ENCODE measurements at places on chromosomes 3 and 15.

DNA sequence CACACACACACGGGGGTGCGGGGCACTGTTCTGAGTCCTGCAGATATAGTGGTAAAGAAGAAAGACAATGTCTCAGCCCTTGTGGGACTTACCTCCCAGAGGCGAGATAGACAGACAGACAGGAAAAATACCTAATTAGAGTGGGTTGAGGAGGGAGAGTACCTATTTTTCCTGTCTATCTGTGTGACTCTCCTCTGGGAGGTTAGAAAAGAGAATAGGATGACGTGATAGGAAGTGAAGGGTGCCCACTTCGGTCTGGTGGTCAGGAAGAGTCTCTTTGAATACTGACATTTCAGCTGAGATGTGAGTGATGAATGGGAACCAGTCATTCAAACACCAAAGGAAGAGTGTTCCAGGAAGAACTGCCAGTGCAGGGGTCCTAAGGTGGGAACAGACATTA, 4.1 kb upstream of the APOD start:
- DNase-seq = no peak

DNA sequence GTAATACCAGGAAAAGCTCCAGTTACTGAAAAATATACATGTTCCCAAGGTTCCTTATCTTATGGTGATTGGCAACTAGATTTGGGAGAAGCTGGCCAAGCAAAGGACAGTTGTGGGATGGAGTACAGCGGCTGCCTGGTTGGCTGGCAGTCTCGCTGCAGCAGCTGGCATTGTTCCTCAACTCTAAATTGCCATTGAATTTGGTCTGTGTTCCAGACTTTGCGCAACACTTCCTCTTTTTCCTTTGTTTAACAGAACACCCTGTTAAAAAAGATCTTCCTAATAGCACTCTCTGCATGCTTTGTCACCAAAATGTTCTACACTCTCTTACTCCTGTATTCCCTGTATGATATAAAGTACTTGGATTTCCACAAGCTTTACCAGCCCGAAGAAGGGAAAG, 420.6 kb upstream of the RBMS3 start:
- no peak for DNase-seq

DNA sequence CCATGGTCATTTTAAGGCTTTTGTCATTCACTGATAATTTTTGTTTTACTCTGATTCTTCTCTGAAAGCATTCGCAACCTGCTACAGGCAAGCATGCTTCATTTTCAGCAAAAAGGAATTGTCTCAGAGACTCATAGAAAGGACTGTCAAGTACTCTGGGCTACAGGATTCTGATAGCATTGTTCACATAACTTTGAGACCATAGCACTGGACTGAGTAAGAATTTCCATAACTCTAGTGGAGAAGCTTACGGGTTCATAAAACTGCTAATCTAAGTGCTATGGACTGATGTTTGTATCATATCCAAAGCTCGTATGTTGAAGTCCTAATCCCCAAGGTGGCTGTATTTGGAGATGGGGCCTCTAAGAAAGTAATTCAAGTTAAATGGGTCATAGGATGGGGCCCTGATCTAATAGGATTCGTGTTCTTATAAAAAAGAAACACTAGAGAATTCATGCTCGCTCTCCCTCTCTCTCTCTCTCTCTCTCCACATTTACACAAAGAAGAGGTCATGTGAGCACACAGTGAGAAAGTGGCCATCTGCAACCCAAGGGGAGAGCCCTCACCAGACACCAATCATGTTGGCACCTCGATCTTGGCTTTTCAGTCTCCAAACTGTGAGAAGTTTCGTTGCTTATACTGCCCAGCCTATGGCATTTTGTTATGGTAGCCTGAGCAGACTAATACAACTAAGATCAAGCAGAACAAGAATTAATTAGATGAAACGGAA, 60.4 kb downstream of the CRYGS start:
- DNase-seq = no peak

DNA sequence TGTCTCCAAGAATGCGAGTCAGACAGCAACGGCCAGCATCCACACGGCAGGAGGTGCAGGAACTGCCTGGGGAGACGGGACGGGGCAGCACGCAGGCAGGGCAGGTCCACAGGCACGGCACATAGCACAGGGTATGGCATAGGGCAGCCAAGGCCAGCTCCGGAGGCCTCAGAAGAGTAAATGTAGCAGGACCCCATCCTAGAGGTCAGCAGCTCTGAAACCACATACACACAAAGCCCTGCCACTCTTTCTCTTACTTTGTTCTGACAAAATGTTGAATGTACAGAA, 26.9 kb downstream of the ZXDC start:
- no peak for DNase-seq

- DNase-seq = no peak
These were observed 196.1 kb upstream of the TLE3 start for GRCh38 chr15:70293591-70294470.

DNA sequence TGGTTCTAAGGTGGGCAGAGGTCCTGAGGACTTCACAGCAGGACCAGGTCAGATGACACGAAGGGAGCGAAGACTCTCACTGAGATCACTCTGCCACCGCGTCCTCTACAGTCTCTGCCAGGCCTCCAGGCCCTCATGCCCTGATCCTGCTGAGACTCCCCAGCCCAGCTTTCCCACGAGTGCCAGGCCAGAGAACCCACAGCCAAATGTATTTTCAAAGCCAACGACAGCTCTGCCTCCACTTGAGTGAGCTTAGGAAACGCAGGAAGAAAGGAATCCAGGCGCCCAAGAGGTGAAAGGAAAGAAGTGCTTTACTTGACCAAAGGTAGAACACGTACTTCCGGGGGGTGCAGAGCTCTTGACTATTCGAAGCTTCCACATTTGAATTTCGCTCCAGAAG, 275.0 kb downstream of the XXYLT1 start:
- no peak for DNase-seq

- DNase-seq = no peak
These were observed 568 bp downstream of the SENP2 start for GRCh38 chr3:185586686-185587039.

GRCh38 chr3:51675201-51675611, 4.2 kb downstream of the TEX264 start:
- no peak for DNase-seq

DNA sequence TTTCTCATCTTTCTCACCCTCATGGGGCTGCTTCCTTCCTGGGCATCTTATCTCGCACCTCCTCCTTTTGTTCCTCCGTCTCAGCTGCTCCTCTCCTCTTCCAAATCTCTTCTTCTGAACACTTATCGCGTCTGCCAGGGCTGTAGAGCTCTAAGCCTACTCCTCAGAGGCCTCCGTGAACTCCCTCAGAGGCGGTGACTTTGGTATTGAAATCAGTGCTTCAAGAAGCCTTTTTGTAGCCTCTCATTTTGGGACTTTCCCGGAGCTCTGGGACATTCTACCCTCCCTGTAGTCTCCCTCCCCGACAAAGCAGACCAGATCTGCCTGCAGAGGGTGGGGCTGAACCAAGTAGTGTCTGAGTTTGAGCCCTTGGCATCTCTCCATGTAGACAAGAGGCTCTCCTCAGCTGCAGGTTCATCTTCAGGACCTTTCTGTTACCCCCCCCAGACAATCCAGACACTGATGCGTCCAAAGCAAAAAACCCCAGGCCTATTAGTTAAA, 17.5 kb upstream of the CPNE9 start:
- DNase-seq = no peak

GRCh38 chr3:183272791-183273190, 19.7 kb downstream of the B3GNT5 start:
- DNase-seq = no peak

DNA sequence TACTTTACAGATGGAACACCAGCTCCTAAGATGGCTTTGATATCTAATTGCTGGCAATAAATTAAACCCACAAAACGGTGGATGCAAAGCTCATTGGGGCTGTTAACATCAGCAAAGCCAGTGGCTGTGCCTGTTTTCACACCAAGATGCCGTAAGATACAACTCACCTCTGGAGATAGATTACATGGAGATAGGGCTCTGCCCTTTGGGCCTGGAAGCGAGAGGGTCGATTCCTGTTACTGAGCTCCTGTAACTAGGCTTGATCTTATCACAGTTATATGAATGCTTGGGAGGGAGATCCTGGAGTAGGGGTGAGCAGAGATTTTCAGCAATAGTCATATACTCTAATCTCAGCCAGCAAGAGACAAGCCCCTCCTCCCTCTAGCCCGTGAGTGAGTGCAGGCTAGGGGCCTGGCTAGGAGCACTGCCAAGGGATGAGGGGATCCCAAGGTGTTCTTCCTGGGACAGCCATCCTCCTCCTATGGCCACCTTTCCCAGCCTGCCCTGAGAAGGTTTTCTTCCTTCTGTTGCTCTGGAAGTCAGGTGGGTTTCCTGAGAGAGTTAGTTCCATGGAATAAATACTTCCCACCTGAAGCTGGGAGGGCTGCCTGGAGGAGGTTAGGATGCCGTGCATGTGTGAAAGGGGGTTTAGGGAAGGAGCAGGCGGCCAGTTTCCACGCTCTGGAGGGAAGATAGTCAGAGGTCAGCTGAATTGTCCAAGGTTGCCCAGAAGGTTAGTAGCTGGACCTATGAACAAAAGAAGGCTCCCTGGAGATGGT, 18.1 kb upstream of the DOCK3 start:
- no peak for DNase-seq

DNA sequence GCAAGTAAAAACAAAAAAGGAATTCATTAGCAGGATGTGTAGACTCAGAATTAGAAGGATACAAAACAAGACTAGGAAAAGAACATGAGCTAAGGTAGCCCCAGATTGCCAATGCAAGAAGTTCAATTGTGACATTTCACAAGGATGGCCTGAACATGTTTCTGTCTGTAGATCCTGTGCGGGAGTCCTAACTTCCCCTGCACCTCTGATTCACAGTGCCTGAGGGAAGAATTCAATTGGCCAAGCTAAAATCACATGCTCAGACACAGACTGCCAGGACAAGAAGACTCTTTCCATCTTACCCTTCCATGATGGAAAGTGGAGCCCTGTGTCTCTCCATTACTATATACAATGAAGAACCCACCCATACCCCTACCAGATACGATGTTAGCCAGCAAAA, 251.5 kb downstream of the KCNH8 start:
- DNase-seq = no peak

DNA sequence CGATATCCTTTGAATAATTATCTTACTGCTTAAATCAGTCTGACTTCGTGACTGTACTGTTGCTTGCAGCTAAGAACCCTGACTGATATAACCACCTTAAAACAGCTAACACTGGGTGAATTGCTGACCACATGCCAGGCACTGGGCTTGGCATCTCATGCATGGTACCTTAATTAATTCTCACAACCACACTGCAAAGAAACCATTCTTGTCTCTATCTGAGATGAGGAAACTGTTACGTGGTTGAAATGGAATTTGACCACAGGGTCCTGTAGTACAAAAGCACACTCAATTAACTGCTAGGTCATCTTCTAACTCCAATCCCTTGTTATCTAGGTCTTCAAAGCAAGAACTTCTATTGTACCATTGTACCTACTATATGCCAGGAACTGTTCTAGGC, 92.7 kb upstream of the PRICKLE2 start:
- no peak for DNase-seq

DNA sequence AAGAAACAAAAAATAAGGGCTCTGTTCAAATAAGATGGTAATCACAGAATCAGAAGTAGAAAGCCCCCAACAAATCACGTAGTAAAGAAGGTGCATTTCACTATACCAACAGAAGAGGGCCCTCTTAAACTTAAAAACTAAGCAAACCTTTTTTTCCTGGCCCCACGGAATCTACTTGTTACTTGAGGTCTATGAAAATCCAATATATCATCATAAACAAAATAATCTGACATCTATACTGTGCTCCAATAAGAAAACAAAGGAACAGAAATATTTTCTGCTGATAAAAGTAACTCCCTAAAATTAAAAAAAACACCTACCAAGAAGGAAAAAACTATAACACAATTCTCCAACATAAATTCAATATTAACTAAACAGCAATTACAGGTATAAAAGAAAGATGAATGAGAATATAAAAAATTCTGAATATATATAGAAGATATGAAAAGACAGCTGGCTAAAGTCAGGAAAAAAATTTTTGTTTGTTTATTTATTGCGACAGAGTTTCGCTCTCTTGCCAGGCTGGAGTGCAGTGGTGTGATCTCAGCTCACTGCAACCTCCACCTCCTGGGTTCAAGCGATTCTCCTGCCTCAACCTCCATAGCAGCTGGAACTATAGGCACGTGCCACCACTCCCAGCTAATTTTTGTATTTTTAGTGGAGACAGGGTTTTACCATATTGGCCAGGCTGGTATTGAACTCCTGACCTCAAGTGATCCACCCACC, 81.8 kb downstream of the CLASP2 start:
- peak; percentile 75 for DNase-seq

- no peak for DNase-seq
These were observed 159.9 kb upstream of the PFN2 start for GRCh38 chr3:150130404-150131100.

DNA sequence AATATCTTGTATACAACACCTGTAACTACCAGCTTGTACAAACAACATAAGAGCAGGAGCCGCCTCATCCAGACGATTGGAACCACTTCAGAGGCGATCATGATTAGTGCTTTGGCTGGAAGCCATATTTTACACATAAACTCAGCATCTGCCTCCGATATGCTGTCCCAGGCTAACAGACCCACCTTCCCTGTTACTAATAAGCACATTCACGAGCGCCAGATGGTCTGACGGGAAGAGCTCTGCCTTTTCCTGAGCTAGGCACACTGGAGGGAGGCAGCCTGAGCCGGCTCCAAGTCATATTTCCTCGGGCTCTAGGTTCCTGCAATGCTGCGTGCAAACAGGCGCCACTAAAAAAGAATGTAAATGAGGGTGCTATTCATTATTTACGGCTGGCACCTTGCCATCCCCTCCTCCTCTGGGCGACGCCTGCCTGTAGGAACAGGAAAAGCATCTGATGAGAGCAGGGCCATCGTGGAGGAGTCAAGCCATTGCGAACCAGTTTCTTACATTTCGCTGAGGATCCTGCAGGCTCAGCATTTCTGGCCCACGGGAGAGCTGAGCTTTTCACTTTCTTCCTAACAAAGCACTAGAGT, 98.2 kb downstream of the ANXA2 start:
- peak; percentile 93 for DNase-seq

DNA sequence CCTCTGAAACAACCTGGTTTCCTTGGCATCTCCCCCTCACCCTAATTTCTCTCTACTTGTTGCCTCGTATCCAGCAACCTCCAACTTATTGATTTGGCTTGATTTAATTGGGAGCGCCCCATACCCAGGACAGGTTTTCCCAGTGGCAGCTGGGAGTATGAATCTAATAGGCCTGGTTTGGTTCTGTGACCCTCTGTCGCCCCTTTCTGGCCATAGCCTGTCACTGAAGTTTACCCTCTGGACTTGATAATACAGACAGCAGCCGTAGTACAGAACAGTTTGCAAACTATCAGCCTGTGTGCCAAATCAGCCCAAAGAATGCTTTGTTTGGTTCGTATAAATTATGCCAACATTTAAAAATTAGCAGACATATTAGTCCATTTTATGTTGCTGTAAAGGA, 525.1 kb upstream of the GOLIM4 start:
- DNase-seq = no peak

GRCh38 chr3:51873253-51873766, 2.1 kb downstream of the IQCF5 start:
- no peak for DNase-seq
